ENCODE measurements at places on chromosomes 3 and 15.

DNA sequence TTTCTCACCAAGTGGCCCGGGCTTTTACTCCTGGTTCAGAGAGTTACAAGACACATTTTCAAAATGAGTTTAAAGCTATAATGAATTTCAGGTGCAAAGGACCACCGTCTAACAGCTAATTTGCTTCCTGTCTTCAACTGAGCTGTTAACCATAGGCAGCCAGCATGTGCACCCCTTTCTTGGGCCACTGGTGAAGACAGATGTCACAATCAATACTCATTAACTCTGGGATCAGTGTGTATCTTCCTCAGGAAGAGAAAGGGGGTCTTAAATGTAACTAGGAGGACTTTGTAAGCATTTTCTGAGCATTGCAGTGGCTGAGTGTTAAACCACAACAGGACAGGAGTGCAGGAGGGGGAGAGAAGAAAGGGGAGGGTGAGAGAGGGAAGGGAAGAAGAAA is 750.7 kb upstream of the CFAP20DC start:
- DNase-seq, result no peak

DNA sequence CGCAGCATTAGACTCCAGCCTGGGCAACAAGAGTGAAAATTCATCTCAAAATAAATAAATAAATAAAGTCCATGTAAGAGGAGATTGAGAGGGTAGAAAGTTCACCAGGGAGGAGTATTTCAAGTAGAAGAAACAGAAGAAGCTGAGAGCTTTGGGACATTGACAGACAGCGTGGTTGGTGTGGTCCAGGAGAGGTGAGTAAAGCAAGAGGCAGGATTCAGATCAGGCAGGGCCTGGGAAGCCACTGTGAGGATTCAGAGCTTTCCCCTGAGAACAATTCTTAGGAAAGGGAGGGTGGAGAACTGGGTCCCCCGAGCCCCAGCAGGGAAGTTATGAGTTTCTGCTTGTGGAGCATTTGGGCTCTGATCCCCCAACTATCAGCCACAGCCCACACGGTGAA is 54.2 kb upstream of the AMOTL2 start:
- DNase-seq, result no peak

- no peak for DNase-seq
These were observed 919.0 kb upstream of the ALCAM start for GRCh38 chr3:104447681-104448080.

DNA sequence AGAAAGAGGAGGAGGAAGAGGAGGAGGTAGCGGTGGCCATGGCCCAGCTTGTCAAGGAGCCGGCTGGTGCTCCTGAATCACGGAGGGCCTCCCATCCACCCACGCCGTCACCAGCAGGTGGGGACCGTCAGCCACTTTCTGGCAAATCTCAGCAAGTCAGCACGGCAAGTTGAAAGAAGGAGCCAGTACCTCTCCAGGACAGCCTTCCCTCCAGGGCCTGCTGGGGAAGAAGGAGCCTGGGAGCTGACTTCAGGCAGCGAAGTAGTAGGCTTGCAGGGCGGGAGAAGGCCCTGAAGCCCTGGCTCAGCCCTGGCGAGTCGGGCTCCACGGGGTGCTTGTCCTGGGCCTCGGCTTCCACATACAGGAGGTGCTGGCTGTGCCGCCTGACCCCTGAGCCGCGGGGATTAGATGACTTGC is 99.2 kb upstream of the TRPM1 start:
- peak; percentile 75 for DNase-seq

GRCh38 chr15:40850576-40851112 is 6.8 kb downstream of the SPINT1 start:
- no peak for DNase-seq
